ENCODE measurements at places on chromosomes 3 and 15.

- no peak for DNase-seq
Observed at GRCh38 chr3:161070252-161070930, 34.8 kb downstream of the B3GALNT1 start.

DNA sequence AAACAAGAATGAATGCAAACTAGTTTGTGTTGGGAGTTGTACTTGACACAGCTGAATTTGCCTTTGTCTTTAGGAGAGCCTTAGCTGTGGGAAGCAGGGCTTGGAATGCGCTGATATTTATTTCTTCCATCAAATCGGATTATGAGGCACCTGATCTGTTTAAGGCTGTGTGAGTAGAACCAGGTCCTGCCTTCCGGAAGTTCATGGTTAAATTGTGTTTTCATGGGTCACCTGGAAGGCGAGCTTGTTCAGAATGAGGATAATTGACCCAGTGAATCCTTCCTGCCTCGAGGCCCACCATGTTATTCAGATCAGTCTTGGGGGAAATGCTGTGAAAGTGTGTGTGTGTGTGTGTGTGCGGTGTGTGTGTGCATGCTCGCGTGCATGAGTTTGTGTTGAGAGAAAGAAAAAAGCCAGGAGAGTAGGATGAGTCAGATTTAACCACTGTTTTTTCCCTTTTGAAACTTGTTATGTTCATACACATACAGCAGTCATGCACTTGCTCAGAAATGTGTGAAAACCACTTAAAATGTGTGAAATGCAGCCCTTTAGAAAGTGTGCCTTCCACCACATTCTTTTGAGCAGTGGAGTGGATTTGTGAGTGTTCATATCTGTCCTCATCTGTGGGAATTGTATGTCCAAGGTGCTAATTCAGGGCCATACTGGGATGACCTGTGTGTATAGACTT lies 36.7 kb downstream of the SMAD3 start:
- DNase-seq = no peak

- no peak for DNase-seq
Observed at GRCh38 chr3:122263974-122264588, 61.0 kb upstream of the CSTA start.

DNA sequence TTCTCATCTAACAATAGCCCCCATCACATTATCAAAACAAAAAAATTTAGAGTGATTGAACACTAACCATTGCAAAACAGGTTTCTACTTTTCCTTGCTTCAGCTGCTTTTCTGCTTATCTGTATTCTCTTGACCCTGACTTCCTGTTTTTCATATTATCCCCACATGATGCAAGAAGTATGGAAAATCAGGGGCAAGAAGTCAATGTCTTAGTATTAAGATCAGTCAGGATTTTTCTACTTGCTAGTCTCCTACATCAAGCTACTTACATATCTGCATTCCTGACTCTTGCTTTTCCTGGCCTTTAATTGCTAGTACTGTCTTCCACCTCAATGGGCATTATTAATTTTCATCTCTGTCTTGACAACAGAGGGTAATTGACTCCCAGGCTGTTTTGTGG lies 300.2 kb downstream of the OTOL1 start:
- DNase-seq = no peak

GRCh38 chr3:13407475-13407874 lies 12.6 kb downstream of the NUP210 start:
- no peak for DNase-seq

GRCh38 chr15:96342406-96343112 lies 12.1 kb downstream of the NR2F2 start:
- DNase-seq = no peak

GRCh38 chr15:57625703-57626448 lies 34.2 kb downstream of the MYZAP start:
- no peak for DNase-seq

DNA sequence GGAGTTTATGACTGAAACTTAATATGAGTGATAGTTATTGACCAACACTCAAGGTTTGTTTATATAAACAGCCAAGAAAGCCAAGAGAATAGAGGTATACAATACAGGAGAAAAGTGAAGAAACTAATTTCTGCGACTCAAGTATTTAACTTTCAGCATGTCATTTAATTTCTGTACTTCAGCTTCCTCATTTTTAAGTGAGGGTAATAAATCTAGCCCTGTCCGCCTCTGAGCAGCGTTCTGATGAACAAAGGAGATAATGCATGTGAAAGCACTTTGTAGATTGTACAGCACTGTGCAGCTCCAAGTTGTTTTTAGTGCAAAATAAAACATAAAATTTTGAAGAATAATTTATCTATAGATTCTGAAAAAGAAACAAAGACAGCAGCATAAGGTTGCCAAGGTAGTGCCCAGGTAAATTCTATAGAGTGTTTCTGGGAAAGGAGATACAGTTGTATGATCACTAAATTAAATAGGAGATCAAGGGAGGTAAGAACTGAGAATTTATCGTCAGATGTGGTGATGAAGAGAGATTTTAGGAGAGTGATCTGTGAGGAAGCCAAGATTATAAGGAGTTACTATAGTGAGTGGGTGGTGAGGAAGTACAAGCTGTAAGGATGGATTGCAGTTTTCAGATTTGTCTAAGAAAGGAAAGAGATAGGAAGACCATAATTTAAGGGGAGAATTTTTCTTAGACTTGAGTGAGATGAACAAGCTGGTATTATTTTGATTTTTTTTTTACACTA lies 71.3 kb downstream of the RASA2 start:
- DNase-seq = no peak

DNA sequence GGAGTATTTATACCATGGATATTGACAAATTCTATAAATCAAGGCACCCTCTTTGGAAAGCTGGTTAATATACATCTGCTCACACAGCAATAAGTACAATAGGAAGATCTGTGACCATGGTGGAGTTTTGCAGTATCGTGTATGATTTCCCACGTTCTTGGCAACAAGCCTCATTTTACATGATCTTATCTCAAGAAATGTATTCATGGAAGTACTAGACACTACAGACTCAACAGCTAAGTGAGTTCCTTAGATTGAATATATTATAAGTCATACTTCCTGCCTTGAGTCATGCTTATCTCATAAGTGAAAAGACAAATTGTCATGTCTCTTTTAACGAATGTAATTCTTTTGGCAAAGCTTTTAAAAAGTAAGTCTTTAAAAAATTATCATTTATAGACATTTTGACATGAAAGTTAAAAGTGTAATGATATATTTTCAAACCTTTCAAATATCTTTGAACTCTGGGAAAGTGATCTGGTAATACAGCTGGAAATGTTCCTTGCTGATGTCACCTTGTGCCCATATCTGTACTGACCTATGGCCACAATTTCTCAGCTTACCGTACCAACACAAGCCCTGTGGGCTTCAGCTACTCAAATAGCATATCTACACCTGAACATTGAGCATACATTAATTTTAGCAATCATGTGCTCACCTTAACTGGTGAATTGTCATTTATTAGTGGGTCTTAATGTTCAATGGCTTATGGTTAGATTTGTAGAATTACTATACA lies 130.3 kb upstream of the TMC3 start:
- no peak for DNase-seq

- no peak for DNase-seq
Observed at GRCh38 chr3:156473341-156473740, 81.6 kb downstream of the SSR3 start.

DNA sequence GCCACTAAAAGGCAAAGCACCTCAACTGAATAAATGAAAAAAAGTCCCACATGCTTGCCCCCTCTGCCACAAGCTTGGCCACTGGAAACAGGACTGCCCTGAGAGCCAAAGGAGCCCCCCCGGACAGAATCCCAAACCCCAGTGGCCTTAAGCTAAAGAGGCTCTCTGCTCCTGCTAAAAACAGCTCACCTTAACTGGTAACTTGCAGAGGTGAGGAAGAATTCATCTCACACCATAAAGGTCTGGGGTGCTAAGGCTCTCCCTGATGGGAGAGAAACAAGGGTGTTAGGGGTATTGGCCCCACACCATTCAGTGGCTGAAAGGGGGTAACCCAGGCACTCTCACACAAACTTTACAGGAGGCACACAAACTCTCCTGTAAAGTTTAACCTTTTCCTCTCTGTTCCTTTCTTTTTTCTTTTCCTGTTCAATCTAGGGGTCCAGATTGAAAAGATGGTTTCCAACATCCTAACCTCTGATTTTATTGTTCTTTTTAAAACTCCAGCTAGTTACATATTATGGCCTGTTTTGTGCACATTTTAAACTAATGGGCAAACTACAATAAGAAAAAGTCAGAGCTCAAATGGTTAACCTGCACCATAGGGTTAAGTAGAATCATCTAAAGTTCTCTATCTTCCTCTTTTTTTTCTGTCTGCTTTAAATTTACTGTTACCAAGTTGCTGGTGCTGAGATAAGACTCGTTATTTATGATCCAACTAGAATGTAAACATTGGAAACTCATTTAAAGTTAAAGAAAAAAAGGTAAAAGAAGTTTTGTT lies 19.9 kb downstream of the TRANK1 start:
- DNase-seq = no peak

- DNase-seq = no peak
Observed at GRCh38 chr3:80767604-80768003, 993.8 kb downstream of the GBE1 start.

DNA sequence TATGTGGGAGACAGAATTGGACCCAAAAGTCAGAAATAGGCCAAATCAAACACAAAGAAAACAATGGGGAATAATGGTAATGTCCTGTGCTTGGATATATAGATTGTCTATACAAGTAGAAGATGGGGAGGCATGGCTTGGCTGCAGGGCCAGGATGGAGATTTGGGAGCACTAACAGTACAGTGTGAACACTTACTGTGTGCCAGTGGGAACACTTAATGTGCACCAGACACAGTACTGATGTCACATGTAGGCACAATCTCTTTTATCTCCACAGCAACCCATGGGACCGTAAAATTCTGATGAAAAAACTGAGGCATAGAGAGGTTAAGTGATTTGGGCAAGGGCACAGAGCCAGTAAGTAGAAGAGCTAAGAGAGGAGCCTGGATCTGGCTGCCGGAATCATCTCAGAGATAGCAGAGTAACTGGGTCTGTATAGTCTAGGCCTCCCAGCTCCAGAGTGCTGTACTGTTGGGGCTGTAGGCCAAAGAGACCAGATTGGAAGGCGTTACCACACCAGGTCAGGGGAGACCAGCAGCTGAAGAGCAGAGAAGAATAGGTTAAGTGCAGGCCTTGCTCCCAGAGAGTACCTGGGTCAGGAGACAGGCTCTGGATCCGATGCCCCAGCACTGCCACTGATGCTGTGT lies 63.3 kb downstream of the RLBP1 start:
- DNase-seq = no peak

DNA sequence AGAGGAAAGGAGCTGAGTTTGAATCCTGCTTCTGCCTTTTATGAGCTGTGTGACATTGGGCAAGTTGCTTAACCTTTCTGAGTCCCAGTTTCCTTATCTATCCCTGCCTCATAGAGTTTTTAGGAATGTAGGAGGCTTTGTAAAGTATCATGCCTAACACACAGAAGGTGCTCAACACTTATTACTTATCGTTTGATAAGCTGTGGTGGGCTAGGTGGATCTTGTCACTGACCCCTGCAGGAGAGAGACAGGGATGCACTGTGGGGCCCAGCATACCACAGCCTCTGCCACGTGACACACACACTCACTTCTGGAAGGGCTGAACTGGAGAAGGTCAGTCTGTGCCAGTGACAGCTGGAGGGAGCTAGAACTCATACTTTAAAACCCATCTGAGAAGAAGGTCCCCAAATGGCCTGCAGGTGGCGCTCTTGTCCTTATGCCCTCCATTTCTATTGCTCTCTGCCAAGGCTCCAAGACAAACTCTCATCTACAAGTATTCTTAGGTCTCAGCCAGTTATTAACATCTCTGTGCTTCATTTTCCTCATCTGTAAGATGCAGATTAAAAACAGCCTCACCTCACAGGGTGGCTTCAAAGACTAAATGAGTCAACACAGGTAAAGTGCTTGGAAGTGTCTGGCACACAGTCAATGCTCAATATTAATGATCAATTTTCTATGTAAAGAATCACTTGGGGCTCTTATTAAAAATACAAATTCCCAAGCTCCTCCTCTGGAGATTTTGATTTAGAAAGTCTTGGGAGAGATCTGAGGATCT lies 57.5 kb upstream of the HACD2 start:
- no peak for DNase-seq

- no peak for DNase-seq
Observed at GRCh38 chr3:129619726-129620162, 13.3 kb upstream of the PLXND1 start.

DNA sequence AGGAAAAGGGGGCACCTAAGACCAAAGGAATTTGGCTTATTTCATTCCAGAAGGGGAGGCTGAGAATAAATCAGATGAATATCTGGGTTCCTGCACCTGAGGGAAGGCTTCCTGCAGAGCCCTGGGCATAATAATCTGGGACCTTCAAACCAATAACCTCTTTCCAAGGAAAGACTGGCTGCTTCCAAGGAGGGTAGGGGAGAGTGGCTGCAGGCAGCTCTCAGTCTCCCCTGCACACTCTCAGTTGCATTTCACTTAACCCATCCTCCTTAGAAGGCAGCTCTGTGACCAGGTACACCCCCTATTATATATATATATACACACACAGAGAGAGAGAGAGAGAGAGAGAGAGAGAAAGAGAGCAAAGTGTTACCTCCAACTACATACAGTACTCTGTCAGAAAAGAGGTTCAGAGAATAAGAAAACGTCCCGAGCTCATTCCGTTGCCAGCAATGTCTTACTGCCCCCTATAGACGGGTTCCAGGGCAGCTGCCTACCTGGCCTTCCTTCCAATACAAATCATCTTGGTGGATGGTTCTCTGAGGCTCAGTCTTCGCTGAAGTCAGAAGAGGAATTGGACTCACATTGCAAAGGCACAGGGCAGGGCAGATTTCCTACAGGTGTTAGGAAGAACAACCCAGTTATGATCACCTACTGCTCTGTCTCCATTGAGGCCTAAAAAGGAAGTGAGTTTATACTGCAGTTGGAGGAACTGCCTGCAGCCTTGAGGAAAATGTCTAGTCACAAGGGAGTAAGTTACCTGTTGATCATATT lies 26.1 kb downstream of the CAPN3 start:
- no peak for DNase-seq

GRCh38 chr3:74000725-74001124 lies 376.0 kb upstream of the PDZRN3 start:
- DNase-seq = no peak

DNA sequence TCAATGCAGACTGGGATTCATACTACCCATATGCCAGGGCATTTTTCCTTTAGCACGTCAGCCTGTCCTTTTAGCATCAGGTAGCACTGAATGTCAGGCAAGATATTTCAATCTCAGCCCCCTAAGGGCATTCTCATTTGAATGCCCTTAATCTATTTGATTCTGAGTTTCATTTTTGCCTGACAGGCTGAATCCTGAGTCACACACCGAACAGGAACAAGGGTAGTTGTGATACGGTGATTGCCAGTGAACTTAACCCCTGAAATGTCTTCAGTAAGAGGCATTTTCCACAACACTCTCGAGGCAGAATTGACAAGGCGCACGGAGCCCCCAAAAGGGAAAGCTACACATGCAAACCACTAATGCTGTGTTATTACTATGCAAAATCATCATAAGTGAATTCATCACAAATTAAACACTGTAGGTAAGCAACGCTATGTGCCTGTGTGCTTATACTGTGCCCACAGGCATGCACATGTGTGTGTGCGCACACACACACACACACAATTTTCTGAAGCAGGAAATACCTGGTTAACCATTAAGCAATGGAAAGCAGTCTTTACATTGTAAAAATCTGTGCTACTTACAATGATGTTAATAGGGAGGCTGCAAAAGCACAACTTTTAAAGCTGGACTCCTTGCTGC lies 130.4 kb downstream of the ZNF385D start:
- DNase-seq = no peak

- no peak for DNase-seq
Observed at GRCh38 chr3:122789585-122790273, 3.9 kb downstream of the HSPBAP1 start.
